Psoas muscle (tissue), 8 donors: ENCODE measurements at places on chromosomes 4 and X. TPM values are rescaled to one million over a fixed set of nuclear protein-coding genes. Genes with fewer than 3 reads are reported as not detected.

The NXF2B gene
- total RNA-seq = not detected

The ARR3 gene
- not detected for total RNA-seq

The HCCS gene
- total RNA-seq = 32.6 TPM

The MAGEA6 gene
- total RNA-seq = not detected

The KCNE5 gene
- total RNA-seq = not detected

The C4orf54 gene
- total RNA-seq = 113 TPM

The CENPVL3 gene
- total RNA-seq = not detected

The H2BW2 gene
- total RNA-seq = not detected

The UGT2B28 gene
- not detected for total RNA-seq

The OTC gene
- total RNA-seq = 0.14 TPM

The TCEAL2 gene
- total RNA-seq = not detected

The AGTR2 gene
- not detected for total RNA-seq

DNA sequence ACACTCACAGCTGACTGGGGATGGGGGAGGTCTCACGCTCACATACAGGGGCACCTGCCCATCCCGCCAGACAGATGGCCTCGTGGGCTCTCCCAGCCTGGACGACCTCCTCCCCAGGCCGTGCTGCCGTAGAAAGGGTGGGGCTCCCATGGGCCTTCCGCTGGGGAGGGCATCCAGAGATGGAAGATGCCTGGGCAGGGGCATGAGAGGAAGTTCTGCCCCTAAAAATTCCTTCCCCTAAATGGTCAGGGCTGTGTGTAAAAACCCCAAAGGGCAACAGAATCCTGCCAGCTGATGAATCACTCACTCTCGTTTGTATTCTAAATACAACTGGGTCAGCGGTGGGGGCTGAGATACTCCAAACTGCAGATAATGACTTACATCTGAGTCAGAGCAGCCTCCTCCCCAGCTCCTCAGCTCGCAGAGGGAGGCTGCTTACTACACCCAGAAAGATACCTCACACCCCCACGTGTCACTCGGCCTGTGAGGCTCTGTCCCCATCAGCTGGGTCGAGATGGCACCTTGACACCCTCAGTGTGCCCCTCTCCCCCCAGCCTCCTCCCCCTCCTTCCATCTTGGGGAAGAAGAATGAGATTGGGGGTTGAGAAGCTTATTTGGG lies 10.1 kb downstream of the WDR1 start:
- peak; percentile 83 for DNase-seq

DNA sequence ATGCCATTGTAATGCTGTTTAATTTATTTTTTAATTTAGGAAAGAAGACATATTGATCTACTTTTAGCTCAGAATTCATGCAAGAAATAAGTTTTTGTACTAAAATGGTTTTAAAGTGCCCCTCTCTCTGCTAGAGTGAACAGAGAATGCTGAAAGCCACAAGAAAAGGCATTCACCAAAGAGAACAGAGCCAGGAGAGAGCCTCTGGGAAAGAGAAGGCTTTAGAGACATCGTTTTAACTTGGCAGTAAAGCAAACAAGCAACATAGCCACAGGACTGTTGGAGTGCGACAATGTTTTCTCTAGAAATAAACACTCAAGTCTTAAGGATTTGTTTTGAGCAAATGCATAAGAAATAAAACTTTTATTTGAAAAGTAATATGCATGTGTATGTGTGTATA lies 484.1 kb upstream of the CPEB2 start:
- DNase-seq = no peak

DNA sequence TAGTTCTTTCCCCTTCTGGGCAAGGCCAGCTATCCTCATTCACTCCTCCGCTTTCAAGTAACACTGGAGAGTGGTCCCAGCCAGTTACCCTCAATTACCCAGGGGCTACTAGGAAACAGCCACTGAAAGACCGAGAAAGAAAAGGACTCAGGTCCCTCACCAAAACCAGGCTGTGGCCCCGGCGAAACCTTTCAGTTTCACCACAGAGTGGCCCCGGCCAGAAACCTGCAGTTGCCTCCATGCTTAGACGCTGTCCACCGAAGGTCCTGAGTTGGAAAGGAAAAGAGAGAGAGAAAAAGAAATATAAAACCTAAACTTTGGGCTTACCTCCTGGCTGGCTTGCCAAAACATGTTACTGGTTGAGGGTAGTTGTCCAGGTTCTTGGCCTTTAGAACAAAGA lies 5.0 kb upstream of the AREG start:
- DNase-seq = no peak

GRCh38 chr4:1136048-1136447 lies 22.7 kb upstream of the RNF212 start:
- DNase-seq = no peak

DNA sequence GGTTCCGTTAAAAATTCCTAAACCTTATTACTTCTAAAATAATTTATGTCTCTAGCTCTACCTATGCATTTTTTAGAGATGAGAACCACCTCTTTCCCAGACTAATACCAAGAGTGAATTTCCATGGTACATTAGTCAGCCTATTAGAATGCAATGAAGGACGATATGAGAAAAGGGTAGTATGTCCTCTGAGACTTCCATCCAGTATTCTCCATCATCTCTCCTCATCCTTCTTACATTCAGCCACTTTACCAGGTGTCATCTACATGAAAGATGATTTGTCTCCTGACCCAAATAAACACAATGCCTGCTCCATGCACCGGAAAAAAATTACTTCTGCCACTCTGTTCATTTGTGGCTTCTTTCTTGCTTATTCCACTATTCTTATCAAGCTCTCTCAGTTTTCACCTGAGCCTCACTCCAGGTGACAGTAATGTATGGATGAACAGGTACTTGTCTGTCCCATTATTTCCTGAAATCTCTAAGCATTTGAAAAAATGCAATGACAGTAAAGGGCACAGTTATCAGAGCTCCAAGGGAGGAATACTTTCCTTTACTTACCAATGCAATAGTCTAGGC lies 97.9 kb downstream of the MAB21L2 start:
- DNase-seq = no peak

DNA sequence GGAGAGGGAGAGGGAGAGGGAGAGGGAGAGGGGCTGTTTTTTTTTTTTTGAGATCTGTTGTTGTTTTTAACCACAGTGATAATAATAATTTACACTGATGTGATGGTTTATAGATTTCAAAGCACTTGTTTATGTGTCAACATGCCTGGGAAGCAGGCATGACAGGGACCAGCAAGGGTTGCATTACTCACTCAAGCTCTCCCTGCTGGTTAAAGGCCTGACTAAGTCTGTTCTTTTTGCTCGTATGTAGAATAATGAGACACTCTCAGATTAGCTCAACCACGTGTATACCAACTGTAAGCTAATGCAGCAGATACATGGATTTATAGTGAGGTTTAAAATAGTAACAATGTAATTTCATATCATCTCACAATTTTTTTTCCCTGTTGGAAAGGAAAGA lies 134.6 kb upstream of the BOD1L1 start:
- DNase-seq = no peak

DNA sequence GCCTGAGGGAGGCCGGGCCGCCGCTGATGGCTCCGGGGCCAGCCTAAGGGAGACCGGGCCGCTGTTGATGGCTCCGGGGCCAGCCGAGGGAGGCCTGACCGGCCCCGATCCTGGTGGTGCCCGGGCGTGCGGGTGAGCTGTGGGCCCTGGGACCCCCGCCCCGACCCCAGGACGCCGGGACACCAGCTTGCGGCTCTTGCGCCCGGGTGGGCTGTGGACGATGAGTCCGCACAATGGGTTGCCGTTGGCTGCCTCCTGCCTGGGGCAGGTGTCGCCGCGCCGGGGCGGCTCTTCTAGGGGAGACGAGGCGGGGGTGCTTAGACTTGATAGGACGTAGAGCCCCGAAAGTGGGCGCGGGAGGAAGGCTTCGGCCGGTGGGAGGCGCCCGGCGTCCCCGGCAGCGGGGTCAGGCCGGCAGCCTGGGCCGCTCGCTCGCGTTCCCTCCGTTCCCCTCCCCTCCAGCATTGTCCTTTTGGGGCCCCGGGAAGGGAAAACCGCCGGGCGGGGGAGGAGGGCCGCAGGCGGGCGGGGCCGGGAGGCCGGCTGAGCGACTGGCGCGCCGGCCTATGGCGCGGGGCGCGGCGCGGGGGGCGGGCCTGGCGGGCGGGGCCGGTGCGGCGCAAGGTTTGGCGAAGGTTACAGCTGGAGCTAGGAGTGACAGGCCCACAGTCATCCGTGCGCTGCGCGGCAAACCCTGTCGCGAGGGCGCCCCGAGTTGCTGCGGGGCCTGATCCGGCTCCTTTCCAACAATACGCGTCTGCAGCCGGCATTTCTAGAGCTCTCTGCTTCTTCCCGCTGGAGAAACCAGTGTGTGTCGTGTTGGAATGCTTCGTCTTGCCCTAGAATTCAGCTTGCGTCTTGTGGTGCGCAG lies 819 bp downstream of the KIAA0232 start:
- DNase-seq = peak; percentile 93

DNA sequence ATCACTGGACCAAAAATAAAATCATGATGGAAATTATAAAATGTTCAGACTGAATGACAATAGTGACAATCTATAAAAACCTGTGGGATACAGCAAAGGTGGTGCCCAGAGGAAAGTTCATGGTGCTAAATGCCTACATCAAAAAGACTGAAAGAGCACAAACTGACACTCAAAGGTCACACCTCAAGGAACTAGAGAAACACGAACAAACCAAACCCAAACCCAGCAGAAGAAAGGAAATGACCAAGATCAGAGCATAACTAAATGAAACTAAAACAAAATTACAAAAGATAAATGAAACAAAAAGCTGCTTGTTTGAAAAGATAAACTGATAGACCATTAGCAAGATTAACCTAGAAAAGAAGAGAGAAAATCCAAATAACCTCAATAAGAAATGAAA lies 78.7 kb downstream of the ANAPC10 start:
- DNase-seq = no peak

GRCh38 chrX:15116900-15117299 lies 153.0 kb downstream of the ASB9 start:
- DNase-seq = no peak

GRCh38 chrX:16711219-16711811 lies 1.2 kb downstream of the CTPS2 start:
- no peak for DNase-seq

DNA sequence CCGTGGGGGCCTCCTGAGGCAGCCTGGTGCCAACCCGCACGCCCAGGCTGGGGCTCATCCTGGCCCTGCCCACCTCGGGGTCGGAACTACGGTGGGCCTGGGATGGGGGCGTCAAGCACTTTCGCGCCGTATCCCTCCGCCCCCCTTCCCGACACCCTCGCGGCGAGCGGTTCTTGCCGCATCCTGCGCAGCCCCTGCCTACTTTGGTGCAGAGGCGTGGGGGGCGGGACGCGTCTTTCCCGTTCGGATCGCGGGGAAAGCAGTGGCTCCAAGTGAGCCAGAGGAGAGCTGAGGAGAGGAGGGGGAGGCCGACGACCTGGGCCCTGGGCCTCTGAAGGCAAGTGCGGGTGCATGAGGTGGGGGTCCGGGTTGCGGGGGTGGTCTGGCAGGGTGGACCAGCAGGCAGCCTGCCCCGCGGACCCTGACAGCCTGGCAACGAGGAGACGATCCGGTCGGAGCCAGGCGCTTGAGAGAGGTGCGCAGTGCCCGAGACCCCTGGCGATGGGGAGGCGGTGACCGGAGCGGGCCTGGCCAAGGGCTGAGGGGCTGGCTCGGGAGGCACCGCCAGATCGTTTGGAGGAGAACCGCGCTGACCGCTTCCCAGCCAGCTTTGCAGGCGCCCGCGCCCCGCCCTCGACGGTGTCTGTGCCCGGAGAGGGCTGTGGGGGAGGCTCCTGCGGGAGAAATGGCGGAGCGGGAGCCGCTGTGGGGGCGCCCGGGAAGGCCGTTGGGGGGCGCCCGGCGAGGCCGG lies at the start of gene GPRASP2:
GPRASP2 (plus strand) TSS at position 233 of the 751 bp plus-strand sequence. CDS start 2,422 bp downstream, outside the sequence.
- peak; percentile 47 for DNase-seq

GRCh38 chrX:154602226-154602625 lies 16.9 kb downstream of the CTAG1B start:
- no peak for DNase-seq

GRCh38 chrX:42832764-42833549 lies 55.0 kb upstream of the PPP1R2C start:
- DNase-seq = no peak

- DNase-seq = no peak
These were observed 1.8 kb downstream of the TBC1D1 start for GRCh38 chr4:37892641-37893040.

DNA sequence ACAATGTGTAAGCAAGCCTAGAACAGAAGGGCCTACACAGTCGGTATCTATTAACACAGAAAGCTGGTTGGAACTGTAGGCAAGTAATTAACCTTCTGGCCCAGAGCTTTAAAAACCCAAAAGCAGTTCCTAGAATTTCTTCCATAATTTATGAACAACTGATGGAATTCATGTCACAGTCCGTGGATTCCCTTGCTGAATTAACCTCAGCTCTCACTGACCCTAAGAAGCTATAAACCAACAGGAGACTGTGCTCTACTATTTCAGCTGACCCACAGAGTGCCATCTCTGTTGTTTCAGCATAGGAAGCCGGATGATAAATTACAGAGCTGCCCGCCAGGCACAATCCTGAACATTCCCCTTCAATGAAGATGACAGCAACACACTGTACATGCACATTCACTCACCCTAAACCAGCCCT lies 157.3 kb downstream of the PRDM5 start:
- DNase-seq = no peak

GRCh38 chr4:120281581-120281980 lies 214.9 kb upstream of the MAD2L1 start:
- no peak for DNase-seq

GRCh38 chr4:119692001-119692400 lies 63.4 kb upstream of the PDE5A start:
- no peak for DNase-seq

- DNase-seq = no peak
These were observed 57.8 kb upstream of the PLAC1 start for GRCh38 chrX:134715930-134716619.

DNA sequence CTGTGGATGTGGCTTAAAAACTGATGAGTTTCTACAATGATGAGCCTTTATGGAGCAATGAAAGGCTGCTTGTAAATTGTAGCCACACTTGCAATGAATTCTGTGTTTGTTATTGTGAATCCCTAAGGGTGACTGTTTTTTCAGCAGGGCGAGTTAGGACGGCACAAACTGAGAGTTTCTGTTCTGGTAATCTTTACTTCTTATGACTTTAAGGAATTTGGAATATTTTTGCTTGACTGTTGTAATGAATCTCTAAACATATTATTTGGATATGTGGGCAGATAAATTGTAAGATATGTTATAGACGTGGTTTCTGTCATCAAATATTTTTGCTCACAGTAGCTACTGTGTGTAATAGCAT lies 22.2 kb downstream of the RBPJ start:
- DNase-seq = no peak

GRCh38 chr4:95537863-95538488 lies 10.8 kb downstream of the UNC5C start:
- no peak for DNase-seq

GRCh38 chr4:147479786-147480185 lies 1.1 kb upstream of the EDNRA start:
- no peak for DNase-seq
